ENCODE measurements at places on chromosomes 16 and 17. TPM values are rescaled to one million over a fixed set of nuclear protein-coding genes. Genes with fewer than 3 reads are reported as not detected.

DNA sequence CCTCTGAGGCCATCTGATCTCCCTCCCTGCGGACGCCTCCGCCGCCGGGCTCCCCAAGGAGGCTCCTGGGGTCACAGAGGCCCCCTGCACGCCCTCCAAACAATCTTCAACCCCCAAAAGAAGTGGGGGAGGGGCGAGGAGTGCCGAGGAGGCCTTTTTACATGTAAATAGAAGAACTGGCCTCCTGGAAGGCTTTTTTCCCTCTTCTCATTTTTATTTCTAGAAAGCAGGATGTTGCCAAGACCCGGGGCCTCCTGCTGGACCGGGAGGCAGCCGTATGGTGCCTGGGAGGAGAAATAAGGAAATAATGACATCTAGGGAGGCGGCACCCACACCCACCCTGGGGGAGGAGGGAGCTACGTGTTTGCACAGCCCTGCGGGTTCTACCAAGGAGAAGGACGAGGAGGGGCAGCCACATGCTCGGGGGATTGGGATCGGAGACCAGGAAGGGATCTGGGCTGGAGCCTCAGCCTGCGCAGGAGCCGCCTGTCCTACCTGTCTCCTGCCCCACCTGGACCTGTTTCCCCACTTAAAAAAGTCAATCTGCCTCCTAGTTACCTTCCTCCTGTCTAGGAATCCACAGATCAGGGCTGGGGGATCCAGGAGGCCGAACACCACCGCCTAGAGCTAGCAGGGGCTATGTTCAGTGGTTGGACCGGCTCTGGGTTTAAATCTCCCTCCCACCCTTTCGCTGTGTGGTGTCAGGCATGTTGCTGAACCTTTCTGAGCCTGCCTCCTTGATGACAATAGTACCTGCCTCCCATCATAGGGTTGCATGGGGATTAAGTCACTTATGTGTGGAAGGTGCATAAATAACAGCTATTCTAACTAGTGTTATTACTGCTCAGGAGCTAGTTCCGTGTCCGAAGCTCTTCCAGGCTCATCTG, 175.7 kb upstream of the GSE1 start:
- peak; percentile 87 for DNase-seq

DNA sequence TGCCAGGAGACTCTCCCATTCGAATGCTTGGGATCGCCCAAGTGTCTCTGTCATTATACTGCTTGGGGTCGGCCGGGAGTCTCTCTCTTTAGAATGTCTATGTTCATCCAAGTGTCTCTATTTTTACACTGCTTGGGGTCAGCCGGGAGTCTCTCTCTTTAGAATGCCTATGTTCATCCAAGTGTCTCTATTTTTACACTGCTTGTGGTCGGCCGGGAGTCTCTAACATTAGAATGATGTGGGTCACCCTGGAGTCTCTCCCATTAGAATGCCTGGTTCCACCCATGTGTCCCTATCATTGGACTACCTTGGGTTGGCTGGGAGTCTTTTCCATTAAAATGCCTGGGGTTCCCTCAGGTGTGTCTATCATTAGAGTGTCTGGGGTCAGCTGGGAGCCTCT, 2230.4 kb downstream of the TP53TG3F start:
- DNase-seq, result no peak

- peak; percentile 77 for DNase-seq
These were observed 17.4 kb downstream of the COL1A1 start for GRCh38 chr17:50184064-50184463.

- peak; percentile 92 for DNase-seq
These were observed 251.9 kb downstream of the SEC14L1 start for GRCh38 chr17:77392376-77393273.

DNA sequence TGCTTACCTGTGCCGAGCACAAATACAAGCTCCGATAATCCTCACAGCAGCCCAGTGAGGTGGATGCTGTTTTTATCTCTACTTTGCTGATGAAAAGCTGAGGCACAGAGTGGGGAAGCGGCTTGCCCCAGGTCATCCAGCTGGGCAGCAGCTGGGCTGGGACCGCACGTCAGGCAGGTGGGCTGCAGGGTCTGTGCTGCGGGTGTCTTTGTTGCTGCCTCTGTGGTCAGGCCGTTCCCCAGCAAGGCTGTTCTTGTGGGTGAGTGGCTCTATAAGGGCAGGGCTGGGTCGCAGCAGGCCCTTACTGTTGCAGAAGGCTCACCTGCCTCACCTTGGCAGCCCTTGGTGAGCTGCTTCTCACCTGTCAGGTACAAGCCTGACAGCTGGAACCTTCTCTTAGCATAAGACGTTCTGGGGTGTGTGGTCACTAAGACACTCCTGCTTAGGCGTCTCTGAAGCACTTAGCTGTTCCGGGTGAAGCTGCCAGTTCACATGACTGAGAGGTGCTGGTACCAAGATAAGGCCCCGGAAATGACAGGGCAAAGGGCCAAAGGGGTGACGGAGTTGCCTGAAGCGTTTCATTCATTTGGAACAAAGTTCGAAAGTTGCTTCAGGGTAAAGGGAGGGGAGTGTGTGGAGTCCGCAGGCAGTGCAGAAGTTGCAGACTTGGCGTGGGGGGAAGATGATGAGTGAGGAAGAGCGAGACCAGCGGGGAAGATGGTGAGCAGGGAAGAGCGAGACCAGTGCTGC, 17.4 kb downstream of the IRF8 start:
- DNase-seq, result no peak

DNA sequence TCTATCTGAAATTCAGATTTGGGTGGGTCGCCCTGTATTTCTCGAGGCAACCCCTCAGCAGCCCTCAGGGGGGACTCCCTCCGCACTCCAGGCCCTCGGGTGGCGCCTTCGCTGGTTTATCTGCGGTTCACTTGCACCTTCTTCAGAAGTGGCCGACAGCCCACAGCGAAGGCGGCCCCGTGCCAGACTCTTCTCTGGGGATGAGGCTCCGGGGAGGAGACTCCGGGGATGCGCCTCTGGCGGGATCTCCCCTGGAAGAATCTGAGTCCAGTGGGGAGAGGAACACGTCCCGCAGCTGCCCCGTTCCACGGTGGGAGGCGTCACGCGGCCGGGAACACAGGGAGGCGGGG, 63.9 kb upstream of the DNAJA2 start:
- peak; percentile 74 for DNase-seq

DNA sequence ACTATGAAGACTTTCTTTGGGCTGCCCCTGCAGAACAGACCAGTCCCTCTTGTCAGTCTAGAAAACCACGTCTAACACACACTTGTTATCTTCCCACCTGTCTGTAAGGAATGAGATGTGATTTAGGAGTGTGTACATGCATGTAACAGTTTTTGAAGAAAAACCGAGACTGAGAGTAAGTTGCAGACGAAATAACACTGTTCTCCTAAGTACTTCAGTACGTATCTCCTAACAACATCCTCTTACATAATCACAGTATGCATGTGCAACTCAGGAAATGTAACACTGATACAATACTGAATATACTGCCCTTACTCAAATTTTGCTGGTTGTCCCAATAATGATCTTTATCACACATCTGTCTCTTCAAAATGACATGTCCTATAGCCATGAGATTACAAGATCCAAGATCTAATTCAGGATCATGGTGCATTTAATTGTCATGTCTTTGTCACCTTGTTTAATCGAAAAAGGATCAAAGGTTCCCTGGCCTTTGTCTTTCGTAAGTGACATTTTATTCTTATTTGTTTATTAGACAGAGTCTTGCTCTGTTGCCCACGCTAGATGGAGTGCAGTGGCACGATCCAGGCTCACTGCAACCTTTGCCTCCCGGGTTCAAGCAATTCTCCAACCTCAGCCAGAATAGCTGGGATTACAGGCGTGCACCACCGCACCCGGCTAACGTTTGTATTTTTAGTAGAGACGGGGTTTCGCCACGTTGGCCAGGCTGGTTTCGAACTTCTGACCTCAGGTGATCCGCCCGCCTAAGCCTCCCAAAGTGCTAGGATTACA, 25.6 kb downstream of the CREBBP start:
- DNase-seq, result no peak

The CTRB1 gene
- not detected for total RNA-seq

The AOC3 gene
- 2.0 TPM for total RNA-seq

The RHBDL1 gene
- total RNA-seq, result 3.3 TPM
